ENCODE measurements at places on chromosomes 3 and 15.

DNA sequence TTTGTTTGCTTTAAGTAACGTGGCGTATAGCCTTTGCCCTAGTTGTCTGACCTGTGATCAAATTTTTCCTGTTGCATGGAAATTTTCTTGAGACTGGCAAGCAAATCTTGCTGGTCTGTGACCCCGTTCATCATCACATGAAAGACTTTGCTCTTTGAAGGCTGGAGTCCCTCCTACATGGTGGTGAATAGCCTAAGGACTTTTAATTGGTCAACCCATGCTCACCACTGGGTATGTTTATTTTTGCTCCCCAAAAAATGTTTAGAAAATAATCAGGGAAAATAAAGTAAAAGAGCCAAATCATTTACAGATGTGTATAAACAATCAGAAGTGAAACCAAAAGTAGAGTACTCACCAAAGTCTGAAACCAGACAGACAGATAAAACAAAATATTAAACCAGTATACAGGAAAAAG, 1075.3 kb upstream of the ALCAM start:
- no peak for DNase-seq

GRCh38 chr15:47485419-47485818, 231.9 kb upstream of the SEMA6D start:
- DNase-seq = no peak

GRCh38 chr3:157836022-157836421, 270.2 kb downstream of the SHOX2 start:
- DNase-seq = no peak

- no peak for DNase-seq
These were observed 754.5 kb upstream of the ALCAM start for GRCh38 chr3:104612218-104612617.

DNA sequence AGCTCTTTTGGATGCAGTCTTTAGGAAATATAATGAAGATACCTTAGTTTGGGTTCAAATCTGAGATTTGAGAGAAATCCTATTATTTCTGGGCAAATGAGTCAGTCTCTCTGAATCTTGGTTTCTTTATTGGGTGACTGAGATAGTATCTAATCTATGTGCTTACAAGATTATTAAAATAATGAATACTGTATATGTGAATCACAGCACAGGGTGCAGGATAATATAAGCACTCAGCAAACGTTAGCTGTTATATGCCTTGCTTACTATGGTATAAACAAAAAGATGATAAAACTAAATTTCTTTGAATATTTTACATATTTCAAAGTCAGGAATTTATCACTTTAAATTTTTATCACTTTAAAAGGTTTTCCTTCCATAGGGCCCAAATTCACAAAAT, 29.6 kb downstream of the FGF7 start:
- no peak for DNase-seq

DNA sequence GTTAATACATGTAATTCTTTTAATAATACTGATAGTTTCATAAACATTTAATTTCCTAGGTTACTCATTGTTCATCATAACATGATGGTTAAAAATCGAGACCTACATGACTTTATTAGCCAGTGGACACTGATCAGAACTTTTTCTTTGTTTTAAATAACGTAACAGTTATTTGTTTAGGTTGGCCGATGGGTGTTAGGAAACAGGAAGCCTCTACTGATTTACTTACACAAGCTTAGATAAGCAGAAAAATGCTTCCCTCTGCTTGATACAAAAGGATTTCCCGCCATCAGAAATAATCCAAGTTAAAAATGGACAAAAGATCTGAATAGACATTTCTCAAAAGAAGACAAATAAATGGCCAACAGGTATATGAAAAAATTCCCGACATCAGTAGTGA, 16.6 kb upstream of the APH1B start:
- DNase-seq = no peak

DNA sequence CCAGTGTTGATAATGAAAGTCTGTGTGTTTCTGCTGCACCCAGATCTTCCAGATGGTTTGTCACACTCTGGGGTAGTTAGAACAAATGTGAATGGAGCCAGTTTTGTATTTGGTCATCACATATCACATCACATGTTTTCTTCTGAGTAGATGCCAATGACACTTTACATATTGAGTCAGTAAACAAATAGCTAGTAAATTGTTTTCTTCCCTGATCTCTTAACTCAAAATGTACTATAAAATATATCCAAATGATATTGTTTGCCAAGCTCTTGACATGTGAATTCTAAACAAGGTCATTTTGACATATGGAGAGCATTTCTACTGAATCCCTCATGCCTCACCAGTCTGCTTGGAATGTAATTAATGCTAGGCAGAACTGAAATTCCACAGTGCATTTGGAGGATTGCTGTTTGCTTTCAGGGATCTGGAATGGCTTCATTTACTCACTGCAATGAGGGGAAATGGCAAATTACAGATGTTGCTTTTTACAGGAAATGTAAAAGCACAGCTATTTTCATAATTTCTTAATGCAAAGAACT, 45.0 kb downstream of the PDHB start:
- DNase-seq = no peak

DNA sequence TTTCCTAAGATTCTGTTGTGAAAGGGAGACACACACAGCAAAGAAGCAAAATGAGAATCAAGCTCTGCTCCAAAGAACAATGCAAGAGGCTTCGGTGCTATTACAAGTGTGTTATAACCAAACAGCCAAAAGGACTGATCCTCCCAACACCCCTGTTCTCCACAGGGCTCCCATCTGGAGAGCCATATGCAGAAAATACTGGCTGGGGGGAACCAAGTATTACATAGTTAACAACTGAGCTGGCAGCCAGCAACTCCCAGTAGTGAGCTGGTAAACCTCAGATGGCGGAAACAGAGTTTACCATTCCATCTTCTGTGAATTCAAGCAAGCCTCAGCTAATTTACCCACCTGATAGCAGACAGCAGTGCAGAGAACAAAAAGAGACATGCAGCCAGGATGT, 156.4 kb downstream of the NTRK3 start:
- DNase-seq = no peak

DNA sequence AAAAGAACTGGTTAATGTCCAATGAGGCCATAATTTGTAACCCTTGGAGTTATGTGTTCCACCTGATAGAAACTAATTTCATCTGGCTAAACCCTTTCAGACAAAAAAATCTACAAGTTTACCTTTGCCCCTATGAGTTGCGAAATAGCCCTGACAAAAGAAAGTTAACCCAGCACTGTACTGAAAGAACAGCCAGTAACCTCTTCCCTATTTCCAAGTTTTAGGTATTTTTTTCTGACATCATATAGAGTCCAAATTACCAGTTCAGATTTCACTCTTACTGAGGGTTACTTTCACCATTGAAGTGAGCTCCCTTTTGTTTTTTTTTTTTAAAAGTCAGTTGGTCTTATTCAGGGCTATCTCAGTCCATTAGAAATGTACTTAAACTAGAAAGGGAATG, 42.8 kb upstream of the PTPRG start:
- DNase-seq = no peak

- no peak for DNase-seq
These were observed 88.8 kb downstream of the LARS2 start for GRCh38 chr3:45477041-45477725.

DNA sequence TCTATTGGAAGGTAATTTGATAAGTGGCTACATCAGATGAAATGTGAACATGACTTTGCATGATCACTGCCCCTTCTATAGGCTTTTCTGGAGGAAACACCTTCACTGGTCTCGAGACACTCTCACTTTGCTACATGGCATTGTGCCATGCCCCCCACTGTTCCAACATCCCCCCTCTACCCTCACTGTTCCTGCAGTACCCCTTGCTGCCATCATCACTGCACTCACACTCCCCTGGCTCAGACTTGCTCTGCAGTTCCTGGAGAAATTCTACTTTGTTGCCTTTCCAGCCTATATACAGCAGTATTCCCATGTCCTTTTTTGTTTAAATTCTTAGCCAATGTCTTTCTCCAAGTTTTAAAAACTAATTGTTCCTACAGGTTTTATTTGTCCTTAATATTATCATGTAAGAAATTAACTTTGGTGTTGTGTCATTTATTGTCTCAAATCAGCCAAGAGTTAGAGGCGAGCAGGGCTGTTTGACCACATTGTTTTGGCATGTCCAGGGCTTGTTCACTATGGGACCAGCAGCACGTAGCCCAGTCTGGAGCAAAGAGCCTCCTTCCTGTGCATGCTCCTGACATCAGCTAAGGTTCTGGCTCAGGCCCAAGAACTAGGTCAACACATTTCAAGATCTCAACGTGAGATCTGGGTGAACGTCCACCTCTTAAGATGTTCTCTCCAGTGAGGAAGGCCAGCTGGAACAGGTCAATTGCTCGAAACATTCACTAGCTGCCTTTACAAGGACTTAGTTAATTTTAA, 246.4 kb downstream of the SLC9A9 start:
- DNase-seq = no peak

- no peak for DNase-seq
These were observed 30.3 kb downstream of the TPRA1 start for GRCh38 chr3:127560051-127560787.

DNA sequence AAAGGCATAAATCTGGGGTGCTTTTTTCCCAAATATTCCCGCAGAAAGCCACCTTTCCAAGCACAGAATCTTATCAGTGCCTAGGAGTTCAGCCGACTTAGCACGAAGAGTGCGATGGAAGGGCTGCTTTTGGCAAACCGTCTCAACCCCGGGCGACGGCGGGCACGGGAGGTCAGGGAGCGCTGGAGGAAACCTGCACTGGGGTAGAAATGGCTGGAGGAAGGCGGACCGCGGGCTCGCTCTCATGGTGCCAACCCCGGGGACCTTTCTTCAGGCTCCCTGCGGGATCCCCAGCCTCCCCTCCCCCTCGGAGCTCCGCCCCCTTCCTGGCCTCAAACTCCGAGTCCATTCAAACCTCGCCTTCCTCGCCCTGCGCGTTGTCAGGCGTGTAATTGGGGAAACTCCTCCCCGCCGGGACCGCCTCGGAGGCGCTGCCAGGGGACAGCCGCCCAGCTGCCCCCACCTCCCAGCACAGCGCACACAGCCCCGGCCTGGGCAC, at the start of gene GABRG3:
Gene GABRG3 (plus strand): TSS at position 470 of the 499 bp plus-strand sequence.
- DNase-seq = no peak
